ENCODE measurements at places on chromosomes 12 and 14. TPM values are rescaled to one million over a fixed set of nuclear protein-coding genes. Genes with fewer than 3 reads are reported as not detected.

GRCh38 chr12:20097626-20098025 lies 270.7 kb upstream of the PDE3A start:
- DNase-seq = no peak

DNA sequence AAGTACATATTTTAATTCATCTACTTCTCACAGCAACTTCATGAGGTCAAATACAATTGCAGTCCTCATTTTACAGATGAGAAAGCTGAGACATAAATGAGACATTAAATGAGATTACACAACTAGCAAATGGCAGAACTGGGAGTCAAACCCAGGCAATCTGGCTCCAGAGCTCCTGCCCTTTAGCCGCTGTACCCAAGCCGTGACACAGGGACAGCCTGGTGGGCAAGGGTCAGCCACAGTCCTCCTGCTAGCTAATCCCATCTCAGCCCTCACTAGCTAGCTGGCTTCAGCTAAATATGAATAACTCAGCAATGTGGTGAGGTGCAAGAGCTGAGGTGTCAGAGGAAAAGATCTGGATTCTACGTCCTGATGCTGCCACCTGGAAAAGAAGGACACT lies 54.8 kb downstream of the NINJ2 start:
- DNase-seq = no peak

GRCh38 chr12:92995258-92995903 lies 66.3 kb upstream of the EEA1 start:
- DNase-seq = no peak

GRCh38 chr14:71261206-71261605 lies 353.9 kb downstream of the PCNX1 start:
- no peak for DNase-seq

- no peak for DNase-seq
Measured at GRCh38 chr12:47844264-47845019, 24.7 kb upstream of the HDAC7 start.

DNA sequence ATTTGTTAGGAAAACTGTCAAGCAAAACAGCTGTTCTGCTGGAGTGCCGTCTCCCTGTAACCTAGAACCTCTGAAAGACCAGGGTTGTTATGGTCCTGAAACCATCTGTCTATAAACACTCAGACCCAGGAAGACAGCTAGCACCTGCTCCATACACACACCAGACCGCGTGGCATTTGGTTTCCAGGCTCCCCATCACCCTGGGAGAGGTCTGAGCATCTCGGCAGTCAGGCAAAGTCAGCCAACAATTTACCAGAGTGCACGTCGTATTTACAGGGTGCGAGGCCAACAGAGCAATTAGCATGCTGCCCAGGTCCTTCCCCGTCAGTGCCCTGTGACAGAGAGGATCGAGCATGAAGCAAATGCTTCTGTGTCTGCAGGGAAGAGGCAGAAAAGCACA lies 272.5 kb downstream of the SLC15A4 start:
- no peak for DNase-seq

Gene MGAT4C
- not detected for total RNA-seq

Gene C12orf54
- not detected for total RNA-seq

Gene SMCO2
- total RNA-seq = not detected

Gene TCL1A
- 1.4 TPM for total RNA-seq

All from T-cell (primary cell).